ENCODE measurements at places on chromosomes 12 and 14.

- no peak for DNase-seq
These were observed 1.4 kb downstream of the B4GALNT1 start for GRCh38 chr12:57631566-57632072.

DNA sequence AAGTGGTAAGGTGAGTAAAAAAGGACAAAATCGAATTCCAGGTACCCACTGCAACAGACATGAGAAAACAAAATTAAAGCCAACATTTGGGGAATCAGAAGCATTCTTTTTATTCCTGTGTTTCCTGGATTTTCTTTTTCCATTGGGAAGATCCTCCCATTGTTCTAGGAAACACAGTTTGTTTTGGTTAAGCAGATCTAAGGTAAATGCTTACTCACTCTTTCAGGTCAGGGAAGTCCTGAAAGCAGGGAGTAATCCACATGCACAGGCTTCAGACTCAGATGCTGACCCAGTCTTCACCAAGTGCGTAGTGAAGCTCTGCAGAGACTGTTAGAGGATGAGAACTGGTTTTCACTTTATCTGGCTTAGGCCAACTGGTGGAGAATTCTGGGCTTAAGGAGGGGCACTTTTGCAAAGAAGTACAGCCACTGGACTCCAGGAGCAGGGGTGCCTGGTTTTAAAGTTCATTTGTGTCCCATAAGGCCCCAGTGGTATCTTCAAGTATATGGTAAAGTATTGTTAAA, 57.7 kb downstream of the RPAP3 start:
- DNase-seq: no peak

DNA sequence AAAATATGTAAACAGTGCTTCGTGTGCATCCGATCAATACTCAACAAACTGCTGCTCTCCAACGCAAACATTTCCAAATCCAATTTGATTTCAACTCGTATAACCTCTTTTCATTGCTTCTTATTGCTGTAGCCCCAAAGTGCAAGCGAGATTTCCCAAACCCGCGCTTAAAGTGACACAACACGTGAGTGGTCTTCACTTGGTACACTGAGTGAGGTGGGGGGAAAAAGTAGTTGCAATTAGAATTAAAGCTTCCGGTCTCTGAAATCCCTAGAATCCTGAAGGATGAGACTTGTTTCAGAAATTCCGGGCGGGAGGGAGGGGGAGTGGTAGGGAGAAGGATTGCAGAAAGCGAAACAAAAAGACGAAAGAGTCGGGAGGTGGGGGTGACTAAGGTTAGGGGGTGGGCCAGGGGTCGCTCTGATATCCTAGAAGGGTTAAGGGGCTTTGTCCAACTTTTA, 387.5 kb downstream of the BCAT1 start:
- no peak for DNase-seq

GRCh38 chr12:6375269-6376078, at the start of gene SCNN1A:
Gene SCNN1A, minus strand, starts transcription at chr12:6375563. Its CDS starts 780 bp downstream, at chr12:6374783.
- no peak for DNase-seq

DNA sequence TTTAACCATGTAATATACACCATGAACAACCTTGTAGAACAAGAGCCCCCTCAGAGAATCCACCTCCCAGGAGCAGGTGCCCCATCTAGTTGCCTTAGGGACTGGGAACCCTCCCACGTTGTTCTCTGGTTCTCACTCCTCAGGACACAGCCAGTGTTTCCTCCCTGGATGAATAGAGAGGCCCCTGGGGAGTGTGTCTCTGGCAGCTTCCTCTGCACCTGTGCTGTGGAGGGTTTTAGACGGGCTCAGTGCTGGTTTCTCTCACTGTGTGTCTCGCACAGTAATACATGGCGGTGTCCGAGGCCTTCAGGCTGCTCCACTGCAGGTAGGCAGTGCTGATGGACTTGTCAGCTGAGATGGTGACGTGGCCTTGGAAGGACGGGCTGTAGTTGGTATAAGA, 581.3 kb downstream of the TMEM121 start:
- DNase-seq: no peak

- DNase-seq: no peak
These were observed 16.3 kb downstream of the LUM start for GRCh38 chr12:91094957-91095356.

DNA sequence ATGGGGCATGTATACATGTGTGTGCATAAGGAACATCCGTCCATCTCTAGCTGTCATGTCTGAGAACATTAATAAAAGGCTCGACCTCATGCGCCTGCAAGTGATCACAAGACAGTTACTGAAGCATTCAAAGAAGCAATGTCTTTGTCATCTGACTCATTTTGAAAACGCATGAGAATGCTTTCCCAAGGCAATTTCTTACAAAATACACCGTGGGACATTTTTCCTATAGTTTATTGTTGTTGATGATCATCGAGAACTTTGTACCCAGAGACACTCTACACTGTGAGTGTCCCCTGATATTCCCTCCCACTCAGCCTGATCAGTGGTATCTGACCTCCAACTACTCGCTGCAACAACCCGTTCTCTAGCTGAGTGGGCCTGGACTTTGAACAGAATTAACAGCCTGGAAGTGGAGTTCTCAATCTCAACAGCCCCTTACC, 68.1 kb downstream of the ETV6 start:
- no peak for DNase-seq

DNA sequence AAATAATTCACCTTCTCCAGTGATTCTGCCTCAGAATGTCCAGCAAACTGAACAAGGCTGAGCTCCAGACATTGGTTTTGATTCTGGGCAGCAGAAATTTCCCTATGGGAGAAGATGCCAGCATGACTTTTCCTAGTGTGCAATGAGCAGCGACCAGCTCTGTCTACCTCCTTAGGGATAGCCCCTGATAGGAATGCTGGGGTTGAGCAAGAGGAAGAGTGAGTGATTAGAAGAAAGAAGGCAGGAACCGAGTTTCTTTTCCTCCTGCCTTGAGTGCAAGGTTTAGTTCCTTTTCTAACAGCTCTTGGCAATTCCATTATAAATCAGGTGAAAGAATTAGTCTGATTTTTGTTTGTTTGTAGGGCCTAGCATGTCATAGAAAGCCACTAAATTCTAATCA, 379.0 kb downstream of the DAD1 start:
- no peak for DNase-seq

- DNase-seq: no peak
These were observed 106.4 kb downstream of the PCNX1 start for GRCh38 chr14:71013551-71014192.

- DNase-seq: no peak
These were observed 37.9 kb downstream of the BHLHE41 start for GRCh38 chr12:26086936-26087335.

All from AG09319 (cell line).